Hypothalamus (tissue), 51 donors: ENCODE measurements at places on chromosomes 1 and 21.

DNA sequence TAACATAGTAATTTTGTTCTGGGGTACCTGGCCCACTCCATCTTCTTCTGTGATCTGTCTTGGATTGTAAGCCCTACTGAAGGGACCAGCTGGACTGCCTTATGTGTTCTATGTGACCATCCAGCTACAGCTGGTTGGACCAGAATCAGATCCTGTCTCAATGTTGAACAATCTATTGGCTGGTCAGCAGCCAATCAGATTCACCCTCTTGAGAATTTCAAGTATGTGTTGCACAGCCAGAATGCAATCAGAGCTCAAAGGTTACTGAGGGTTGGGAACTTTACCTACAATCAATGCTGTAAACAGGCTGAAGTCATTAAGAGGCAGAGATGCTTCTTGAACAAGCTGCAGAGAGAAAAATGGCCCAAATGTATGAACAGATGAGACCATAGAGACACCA lies 61.9 kb downstream of the KCNC4 start:
- DNase-seq: no peak

GRCh38 chr1:15810073-15810472 lies 2.6 kb upstream of the UQCRHL start:
- DNase-seq: no peak

DNA sequence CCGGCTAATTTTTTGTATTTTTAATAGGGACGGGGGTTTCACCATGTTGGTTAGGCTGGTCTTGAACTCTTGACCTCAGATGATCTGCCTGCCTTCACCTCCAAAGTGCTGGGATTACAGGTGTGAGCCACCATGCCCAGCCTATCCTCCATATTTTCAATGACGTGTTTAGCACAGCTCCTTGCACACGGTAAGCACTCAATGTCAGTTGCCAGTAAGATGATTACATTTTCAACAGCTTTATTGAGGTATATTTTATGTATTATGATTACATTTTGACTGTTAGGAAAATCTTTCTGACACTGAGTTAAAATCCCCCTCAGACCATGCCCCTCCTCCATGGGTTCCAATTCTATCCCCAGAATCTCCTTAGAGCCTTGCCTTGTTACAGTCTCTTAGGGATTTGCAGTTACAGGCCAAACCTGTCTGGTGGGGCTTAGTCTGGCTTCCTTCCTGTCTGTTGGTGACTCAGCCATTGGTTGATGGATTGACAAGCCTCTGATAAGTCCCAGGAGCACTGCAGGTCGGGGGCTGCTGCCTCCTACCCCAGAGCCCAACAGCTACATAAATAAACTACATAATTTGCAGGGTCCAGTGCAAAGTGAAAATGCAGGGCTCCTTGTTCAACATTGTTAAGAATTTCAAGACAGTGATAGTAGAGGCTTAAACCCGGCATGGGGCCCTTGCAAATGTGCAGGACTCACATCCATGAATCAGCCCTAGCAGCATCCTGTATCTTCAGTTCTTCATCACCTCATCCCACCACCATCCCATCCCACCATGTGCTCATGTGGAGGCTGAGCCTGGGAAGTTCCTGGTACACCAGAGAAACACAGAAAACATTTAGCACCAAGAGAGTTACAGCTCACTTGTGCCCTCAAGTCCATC lies 23.4 kb downstream of the COA7 start:
- no peak for DNase-seq

DNA sequence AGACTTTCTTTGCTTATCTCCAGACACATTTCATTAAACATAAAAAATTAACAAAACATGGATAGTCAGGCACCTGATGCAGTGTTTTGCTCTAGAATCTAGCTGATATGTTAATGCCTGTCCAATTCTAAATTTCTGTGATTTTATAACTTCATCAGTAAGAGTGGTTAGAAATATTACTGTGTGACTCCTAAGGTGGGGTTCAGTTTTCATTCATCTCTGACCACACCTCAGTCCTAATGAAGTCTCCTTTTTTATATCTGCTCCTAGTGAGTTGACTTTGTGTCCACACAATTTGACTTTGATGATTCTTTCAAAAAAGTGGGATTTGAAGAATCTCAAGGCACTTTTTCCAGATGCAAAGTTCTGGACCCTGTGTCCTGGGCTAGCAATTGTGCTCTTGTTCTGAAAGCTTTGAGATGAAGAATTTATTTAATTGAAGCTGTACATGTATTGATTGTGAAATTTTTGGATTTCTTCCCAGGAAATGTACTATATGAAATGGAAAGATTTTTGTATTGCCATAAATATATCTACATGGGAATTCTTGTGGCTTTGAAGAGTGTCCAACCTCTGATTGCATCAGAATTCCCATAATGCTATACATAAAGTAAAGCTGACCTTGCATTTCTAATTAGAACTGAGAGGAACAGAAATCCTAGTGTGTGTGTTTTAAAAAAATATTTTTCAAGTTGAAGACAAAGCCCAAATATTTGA lies 111.2 kb downstream of the GIPC2 start:
- DNase-seq: no peak

DNA sequence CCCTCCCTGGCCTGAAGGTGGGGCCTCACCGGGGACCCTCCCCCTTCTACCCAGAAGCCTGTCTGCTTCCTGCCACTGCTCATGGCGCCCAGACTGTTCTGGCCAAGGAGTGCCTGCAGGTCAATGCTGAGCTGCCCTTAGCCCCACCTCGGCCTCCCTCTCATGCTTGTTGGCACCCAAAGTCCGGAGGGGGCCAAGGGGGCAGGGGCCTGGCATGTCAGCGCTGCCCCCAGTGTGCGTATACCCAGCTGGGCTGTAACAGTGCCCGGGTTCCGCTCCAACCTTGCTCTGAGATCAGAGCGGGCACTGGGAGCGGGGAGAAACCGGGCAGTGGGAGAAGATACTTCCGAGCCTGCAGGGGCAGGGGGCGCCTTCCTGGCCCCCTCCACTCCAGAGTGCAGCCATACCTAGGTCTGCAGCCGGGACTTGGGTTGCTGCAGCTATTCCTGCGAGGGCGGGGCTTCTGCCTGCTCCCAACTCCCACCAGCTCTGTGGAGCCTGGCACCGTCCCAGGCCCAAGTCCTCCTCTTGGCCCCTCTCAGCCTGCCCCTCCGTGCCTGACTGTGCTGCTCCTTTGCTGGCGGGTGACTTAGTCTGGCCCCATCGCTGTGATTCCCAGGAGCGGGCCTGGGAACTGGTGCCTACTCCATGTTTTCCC lies 21.4 kb upstream of the TGFB2 start:
- DNase-seq: no peak

DNA sequence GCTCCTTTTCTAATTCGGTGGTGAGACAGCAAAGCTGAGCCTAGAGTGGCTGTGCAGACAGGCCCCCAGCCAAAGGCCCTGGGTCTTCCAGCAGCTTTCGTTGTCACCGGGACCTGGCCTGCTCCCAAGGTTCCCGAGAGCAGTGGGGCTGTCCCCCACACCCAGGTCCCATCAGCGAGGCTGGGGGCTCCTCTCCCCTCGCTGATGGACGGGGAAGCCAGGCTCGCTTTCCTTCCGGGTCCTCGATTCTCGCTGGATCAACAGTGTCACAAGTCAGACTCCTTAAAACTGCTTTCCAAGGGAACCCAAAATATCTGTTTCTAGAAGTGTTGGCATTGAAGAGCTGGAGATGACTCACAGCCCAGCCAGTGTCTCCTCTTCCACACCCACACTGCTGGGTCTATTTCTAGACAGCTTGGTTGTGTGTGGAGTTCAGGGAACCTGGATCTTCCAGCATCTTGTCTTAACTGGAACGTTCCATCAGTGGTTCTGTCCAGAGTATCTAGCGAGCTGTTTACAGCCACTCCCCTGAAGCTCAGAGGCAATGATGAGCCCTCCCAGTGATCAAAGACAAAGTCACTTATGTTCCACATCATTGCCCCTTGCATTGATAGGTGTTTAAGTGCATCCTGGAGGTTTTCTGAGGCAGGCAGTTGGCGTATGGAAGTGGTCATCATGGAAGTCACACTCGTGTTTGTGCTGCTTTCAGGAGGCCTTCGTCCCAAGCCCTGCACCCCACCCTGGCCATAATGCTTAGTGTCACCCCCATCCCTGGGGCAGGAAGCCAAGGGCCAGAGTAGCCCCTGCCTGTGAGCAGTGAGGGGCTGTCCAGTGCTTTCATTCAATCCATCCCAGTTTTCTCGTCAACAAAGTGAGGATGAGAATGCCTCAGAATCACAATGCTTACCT lies 35.2 kb downstream of the RRP1 start:
- no peak for DNase-seq

DNA sequence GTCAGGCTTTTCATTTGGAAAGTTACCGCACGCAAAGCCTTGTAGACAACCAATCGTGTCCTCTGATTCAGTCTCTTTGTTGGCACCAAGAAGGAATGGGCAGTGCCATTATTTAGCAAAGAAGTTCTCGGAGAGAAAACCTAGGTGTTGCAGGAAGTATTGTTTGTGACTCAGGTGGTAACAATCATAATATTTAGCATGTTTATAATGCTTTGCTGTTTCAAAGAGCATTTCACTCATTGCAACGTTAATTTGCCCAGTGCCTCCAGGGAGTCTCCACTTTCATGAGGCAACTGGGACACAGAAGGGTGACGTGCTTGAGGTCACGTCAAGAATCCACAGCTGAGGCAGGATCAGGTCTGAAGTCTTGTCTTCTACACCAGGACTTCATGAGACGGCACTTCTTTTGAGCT lies 31.4 kb downstream of the STPG1 start:
- no peak for DNase-seq

GRCh38 chr1:20380175-20380574 lies 89.5 kb downstream of the VWA5B1 start:
- DNase-seq: no peak

GRCh38 chr21:39386194-39386593 lies 37.3 kb upstream of the HMGN1 start:
- no peak for DNase-seq
